ENCODE measurements at places on chromosomes 5 and 9.

DNA sequence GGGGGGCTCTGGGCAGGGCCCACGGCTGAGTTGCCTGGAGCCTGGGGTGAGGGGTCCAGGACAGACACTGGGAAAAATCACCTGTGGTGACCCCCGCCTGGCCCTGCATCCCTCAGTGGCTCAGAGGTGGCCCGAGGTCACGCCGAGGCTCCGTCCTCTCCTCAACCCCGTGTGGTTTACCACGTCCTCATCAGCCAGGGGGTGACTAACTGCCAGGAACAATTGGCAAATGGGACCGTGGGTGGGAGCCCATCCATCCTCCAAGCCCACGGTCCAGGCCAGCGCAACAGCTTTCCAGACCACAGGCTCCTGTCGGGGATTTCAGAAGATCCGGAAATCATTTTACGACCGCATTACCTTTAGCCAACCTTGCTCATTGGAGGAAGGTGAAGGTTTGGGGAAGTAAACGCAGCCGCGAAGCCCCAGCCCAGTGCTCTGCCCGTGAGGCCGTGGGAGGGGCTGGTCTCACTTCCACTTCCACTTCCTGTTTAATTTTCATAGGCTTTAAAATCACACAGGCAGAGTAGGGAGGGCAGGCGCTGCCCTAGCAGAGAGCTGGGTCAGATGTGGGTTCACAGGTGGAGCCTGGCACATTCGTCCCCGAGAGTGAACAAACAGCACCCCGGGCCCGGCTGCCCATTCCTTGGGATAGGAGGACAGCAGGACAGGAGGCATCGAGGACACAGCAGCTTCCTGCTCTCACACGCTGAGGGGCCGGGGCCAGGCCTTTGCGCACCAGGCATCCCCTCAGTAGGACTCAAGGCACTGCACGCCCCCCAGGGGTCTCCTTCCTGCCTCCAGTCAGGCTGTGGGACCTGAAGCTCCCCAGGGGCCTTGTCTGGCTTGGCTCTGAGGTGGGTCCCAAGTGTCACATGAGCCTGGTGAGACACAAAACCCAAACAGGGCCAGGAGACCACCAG lies 19.8 kb upstream of the SLC9A3 start:
- no peak for DNase-seq

GRCh38 chr5:118557251-118557661 lies 431.1 kb downstream of the DTWD2 start:
- no peak for DNase-seq

GRCh38 chr5:169695919-169696490 lies 58.9 kb downstream of the DOCK2 start:
- DNase-seq: no peak

DNA sequence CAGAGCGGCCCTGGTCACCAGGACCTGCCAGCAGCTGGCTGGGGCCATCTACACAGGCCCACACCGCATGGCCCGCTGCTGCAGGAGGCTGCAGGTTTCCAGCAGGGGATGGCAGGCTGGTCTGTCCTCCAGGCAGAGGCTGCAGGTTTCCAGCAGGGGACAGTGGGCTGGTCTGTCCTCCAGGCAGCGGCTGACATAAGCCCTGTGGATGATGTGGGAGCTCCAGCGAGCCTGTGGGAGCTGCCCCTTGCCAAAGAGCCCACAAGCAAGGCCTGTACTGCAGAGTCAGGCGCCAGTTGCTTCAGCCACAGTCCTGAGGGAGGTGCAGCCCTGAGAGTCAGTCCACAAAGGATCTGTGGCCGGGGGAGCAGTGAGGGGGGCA lies 18.5 kb downstream of the TPPP start:
- no peak for DNase-seq

DNA sequence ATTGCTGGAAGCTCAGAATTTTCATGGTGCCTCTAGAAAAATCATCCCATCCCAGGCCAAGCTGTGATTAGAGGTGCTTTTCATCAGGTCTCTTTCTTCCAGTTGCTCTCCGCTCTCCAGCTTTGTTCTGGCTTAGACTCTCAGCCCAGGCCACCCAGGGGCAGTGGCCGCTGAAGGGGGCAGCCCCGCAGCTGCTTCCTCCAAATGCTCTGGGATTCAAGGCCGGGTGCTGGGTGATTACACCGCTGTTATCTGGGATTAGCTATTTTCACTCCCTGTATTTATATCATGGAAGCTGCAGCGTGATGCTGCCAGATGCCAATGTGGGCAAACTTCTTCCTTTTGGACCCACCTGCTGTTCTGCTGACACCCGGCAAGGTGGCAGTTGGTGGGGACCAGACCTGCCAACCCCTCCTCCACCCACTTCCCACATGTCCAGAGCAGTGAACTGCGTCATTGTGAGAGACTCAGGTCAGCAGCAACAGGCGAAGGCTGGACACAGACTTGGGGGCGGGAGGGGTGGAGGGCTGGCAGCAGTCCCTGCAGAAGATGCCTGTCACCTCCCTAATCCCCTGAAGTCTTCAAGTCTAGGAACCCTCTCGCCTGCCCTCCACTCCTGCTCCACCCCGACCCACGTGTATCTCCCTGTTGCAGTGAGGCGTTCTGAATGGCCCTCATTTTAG lies 33.9 kb upstream of the NKX2-5 start:
- DNase-seq: no peak

DNA sequence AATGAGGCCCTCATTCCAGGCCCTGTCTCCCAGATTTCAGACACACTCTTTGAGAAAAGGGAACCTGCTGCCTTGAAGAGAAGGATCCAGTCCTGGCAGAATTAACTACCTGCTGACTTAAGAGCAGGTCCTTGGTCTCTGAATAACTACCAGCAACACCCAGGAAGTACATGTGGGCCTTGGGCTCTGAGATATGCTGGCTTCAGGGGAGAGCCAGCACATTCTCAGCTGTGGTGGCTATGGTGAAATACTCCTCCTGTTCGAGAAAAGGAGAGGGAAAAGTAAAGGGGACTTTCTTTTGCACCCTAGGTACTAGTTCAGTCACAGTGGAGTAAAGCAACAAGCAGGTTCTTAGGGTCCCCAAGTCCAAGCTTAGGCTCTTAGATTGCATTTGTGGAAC lies 120.0 kb downstream of the HMHB1 start:
- no peak for DNase-seq

DNA sequence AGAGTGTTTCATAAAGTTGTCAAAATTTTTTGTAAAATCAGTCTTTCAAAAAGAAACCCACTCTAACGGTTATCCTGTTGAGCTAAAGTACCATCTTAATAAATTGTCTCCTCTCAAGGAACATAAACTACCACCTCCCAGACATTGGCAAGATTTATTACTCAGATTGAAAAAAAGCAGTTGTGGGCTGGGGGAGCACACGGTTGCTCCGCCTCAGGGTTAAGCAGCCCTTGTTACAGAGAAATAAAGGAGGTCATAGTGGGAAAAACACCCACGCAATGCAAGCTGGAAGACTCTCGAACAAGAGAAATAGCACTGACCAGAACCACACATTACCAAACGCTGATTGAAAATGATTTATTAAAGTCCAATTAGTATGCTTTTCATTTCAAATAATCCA lies 165.3 kb downstream of the LPAR1 start:
- DNase-seq: no peak

DNA sequence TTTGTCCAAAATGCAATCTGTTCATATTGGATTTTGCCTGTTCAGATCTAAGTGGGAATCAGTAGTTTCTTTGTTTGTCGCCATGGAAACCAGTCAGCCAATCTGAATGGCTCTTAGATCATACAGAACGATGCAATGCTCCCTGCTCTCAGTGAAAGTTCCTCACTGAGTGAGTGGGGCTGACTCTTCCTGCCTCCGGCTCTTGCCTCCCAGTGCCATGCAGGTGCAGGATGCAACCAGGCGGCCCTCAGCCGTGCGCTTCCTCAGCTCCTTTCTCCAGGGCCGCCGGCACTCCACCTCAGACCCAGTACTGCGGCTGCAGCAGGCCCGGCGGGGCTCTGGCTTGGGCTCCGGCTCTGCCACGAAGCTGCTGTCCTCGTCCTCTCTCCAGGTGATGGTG lies at the start of gene PTPDC1:
TSS of gene PTPDC1 (plus strand) at position 151 of the 400 bp plus-strand sequence. CDS start at position 218, 67 bp downstream.
- no peak for DNase-seq

DNA sequence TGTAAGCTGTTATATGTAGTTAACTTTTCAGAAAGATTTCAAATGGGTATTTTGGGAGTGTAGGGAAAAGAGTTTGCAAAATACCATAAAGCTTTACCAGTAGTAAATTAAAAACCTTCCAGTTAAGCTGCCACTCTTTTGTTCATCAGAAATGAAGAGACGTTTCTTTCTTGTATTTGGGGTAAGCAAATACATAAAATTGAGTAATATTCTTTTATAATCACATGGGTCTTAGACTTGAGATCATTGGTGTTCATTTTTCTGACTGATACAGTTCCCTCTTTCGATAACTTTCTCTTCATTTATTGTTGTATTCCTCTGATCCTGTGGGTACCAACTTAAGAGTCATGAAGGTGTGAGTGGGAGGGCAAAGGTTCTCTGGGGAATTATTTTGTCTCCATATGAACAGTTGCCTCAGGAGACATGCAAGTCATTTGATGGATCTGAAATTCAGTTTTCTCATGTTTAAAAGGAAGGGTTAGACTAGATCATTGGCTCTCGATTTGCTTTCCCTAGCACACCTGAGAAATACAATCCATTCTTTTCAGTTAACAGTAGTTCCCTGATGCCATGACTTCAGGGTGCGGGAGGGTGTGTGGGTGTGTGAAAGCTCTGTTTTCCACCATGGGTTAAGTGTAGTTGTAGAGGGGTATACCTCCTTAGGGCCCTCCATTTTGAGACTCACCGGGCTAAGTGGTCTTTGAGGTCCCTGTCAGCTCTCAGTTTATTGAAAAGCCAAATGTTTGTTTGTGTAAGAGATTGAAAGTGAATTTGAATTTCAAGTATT lies 47.7 kb downstream of the CNTRL start:
- DNase-seq: no peak

- DNase-seq: no peak
Observed at GRCh38 chr5:112445626-112446350, 26.7 kb upstream of the EPB41L4A start.

DNA sequence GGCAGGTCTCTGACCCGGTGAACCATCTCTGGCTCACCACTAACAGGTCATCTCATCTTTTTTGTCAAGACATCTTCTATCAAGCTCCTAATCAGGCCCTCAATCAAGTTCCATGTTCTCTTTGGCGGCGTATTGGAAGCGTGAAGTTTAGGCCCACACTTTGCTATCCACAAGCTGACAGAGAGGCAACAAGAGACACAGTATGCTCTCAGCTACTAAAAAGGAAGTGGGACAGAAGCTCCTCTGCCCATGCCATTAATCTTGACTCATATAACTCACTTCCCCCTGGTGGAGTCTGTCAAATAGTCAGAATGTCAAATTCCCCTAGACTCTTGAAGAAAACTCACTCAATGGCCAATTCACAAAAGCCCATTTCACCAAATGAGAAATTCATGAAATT lies 77.6 kb upstream of the TMC1 start:
- DNase-seq: no peak

- DNase-seq: no peak
Observed at GRCh38 chr5:170430866-170431437, 41.8 kb upstream of the KCNMB1 start.

DNA sequence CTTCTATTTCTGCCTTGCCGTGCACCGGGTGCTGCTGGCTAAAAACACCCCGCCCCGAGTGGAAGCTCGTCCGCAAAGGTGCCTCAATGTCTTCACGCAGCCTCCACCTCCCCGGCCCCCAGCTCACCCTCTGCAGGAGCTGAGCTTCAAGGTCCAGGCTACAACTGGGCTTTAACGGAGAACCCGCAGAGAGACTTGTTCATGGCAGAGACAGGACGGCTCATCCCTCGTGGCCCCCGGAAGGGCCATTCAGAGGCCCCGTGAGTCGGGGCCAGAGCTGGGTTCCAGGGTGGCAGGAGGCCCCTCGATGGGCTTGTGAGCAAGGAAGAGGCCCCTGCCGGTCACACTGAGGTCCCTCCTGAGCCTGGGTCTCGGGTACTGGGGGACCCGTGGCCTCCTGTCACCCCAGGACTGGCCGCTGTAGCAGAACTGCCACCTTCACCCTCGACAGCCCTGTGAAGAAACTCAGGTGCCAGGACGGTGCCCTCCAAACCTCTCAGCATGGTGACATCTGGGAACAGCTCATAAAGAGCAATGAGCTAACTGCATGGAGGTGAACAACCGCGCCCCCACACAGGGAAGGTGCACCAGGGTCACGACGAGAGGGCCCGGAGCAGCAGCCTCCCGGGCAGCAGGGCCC lies 58.0 kb upstream of the UBAC1 start:
- no peak for DNase-seq

DNA sequence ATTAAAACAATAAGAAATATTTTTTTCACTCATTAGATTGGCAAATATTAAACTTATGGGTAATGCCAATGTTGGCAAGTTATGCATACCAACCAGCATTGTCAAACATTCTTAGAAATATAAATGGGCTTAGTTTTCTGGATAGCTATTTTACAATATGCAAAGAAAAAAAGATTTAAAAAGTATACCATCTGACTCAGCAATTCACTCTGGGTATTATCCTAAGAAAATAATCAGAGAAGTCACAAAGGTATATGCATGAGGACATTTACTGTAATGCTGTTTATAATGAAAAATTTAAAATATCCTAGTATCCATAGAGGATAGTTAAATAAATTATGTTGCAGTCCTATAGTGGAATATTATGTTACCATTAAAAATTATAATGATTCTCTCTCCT lies 57.4 kb upstream of the PTPDC1 start:
- no peak for DNase-seq

DNA sequence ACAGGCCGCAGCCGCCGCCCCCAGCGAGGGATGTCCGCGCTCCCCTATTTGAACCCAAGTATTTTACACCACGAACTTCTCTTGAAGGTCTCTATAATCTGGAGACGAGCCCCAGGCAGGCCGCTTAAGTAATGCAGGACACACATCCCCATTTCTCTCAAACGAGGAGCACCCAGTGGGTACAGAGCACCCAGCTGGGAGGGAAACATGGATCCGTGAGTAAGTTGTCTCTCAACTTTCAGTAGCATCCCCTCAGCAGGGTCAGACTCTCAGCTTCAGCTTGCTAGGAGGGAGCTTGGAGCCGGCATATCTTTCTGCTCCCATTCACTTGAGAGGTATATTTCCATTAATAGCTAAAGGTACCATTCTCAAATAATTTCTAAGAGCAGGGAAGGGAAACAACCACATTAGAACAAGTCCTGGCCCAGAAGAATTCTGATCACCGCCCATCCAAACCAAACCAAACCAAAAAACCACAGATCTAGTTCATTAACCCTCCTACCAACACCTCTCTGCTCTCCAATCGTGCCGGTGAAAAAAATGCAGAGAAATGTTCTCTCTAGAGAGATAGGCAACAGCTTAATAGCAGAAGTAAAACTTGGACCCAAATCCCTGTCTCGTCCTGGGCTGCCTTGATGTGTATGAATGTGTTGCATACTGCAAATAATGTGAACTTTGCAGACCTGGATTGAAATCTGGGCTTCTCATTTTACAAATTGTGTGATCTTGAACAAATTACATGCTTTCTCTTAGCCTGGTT lies 910 bp downstream of the TDRD7 start:
- no peak for DNase-seq
